ENCODE measurements at places on chromosomes 1 and 21.

DNA sequence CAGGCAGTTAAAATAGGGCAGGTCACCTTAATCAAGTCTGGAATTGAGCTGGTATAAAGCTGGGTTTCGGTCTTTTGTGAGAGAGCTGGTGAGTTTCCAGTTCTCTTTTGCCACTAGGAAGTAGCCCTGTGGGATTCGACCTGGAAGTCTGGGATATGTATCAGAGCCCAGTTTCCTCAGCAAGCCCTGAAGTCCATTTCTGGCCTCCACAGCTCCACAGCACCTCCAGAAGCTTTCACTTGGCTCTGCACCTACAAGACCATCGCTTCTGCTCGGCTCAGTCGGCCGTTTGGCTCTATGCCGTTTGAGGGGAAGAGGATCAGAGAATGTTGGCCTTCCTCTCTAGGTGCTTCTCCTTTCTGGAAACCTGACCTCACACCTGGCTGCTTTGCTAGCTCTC, 148.0 kb downstream of the GALNT2 start:
- DNase-seq: no peak

DNA sequence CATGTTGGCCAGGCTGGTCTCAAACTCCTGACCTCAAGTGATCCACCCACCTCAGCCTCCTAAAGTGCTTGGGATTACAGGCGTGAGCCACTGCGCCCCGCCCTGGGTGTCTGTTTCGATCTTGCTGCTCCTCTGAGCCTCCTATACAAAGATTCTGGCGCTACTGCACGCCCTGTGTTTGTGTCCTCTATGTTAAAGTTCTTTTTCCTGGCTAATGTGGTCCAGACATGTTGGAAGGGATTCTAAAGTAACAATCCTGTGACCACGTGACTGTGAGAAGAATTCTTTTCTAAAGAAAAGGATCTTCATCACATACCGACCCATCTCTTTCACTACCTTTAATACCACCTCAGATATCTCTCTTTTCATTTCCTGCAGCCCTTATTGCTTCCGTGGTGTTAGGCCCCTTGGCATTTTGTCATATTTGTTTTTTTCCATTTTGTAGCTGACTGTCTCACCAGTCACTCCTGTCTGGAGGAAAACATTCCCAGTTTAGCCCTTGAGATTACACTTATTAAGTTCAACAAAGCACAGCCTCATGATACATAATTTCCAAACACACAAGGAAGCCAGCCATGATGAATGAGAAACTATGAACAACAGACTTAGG, 27.2 kb upstream of the ENO1 start:
- peak; percentile 43 for DNase-seq

DNA sequence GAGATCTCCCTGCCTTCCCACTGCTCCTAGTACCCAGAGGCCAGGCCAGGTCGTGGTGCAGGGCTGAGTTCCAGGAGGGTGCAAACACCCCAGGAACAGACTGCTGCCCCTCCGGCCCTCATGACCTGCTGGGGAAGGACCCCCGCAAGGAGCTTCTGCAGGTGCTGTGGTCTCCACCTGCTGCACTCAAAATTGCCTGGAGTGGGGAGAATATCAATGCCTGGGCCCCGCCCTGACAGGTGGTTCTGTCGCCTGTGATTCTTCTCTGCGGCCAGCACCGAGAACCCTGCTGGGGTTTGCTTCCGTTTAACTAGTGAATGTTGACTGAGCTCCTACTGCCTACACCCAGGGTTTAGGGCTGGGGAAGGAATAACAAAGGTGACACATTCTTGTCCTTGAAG, 2.1 kb upstream of the TFF3 start:
- no peak for DNase-seq

DNA sequence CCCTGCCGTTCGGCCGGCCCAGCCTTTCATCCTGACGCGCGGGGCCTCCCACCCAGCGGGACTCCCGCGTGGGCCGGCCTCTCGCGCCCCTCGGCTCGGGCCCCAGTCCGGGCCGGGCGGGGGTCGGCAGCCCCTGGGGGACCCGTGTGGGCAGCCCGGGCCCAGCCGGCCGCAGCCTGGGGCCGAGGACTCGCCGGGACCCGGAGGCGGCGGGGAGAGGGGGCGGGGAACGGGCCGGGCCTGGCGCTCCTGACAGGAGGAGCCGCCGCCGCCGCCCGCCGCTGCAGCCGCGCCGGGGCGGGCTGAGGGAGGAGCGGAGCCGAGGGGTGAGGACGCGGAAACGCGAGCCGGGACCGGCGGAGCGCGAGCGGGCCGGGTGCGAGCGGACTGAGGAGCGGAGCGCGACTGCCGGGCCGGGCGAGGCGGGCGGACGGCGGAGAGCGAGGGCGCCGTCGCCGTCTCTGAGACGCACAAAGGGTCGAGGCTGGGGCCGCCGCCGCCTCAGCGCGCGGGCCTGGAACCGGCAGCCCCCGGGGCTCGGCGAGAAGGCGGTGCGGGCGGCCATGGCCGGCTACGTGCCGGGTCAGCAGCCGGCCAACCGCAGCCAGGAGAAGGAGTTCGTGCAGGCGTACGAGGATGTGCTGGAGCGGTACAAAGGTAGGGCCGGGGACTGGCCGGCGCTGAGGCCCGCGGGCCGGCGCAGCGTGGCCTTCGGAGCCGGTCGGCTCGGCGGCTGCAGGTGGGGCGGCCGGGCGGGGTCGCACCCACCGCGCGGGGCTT, 79.1 kb downstream of the NDUFS5 start:
- DNase-seq: peak; percentile 38

DNA sequence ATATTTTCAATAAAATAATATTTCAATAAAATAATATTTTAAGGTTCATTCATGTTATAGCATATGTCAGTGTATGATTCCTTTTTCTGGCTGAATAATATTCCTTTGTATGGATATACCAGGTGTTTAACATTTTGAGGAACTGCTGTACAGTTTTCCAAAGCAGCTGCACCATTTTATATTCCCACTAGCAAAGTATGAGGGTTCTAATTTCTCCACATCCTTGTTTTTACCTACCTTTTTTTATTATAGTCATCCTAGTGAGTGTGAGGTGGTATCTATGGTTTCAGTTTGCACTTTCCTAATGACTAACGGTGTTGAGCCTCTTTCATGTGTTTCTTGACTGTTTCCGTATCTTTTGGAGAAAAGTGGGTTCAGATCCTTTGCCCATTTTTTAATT, 5.2 kb downstream of the DEGS1 start:
- no peak for DNase-seq

DNA sequence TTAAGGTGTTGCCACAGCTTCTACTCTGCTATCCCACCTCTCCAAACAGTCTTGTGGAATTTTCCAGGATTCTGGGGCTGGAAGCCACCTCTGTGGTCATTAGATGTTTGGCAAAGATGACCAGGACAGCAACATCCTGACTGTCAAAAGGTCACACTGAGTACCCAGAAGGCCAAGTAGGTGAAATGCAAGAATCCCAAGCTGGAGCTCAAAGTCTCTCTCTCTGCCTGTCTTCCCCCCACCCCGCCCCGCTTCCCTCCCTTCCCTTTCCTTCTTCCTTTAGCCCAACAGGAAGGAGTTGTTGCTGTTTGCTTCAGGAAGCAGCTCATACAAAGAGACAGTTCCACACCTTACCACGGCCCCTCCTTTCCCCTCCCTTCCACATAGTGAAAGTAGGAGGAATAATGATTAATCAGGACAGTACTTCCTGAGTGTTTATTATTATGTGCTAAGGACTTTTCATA, 75.6 kb upstream of the SLC2A1 start:
- no peak for DNase-seq

GRCh38 chr1:56938646-56939045, 27.2 kb downstream of the C8B start:
- DNase-seq: no peak

GRCh38 chr1:116770625-116771024, 16.4 kb downstream of the CD2 start:
- no peak for DNase-seq

DNA sequence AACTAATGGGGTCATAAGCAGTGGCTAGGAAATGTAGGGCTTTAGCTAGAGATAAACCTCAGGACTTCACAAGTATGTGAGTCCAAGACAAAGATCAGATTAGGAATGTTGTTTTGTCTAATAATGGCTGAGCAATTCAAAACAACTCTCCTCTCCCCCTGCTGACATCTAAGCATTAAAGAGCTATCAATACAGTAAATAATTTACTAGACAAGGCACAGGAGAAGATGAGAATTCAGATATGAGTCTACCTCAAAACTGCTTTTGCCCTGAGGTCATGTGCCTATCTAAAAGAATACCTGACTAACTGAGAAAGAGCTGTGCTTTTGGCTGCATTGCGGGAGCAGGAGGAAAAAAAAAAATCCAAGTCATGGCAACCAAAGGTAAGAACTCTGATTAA, 86.8 kb downstream of the SPATA17 start:
- peak; percentile 68 for DNase-seq

GRCh38 chr21:14824126-14824525, 240.7 kb downstream of the NRIP1 start:
- DNase-seq: no peak

GRCh38 chr21:39696618-39697017, 48.4 kb upstream of the IGSF5 start:
- DNase-seq: no peak

DNA sequence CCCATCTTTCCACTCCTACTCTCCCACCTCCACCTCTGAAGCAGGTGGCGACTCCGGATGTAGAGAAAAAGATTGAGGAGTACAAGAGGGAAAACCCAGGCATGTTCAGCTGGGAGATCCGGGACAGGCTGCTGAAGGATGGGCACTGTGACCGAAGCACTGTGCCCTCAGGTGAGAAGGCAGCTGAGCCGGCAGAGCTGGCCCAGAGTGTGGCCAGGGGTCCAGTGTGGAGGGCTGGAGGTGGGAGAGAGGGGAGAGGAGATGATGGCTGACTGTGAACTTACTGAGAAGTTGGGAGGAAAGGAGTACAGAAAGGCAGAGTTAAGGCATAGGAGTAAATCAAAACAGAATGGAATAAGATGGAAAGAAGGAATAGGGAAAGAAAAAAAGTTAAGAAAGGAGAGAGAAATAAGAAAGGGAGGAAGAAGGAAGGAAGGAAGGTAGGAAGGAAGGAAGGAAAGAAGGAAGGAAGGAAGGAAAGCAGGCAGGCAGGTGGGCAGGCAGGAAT, 4.5 kb downstream of the PAX7 start:
- no peak for DNase-seq

- no peak for DNase-seq
Observed at GRCh38 chr1:24963099-24963872, 33.2 kb upstream of the RUNX3 start.

- no peak for DNase-seq
Observed at GRCh38 chr1:107286125-107286524, 145.3 kb downstream of the NTNG1 start.

GRCh38 chr1:39574646-39575045, 1.9 kb downstream of the PABPC4 start:
- DNase-seq: no peak

DNA sequence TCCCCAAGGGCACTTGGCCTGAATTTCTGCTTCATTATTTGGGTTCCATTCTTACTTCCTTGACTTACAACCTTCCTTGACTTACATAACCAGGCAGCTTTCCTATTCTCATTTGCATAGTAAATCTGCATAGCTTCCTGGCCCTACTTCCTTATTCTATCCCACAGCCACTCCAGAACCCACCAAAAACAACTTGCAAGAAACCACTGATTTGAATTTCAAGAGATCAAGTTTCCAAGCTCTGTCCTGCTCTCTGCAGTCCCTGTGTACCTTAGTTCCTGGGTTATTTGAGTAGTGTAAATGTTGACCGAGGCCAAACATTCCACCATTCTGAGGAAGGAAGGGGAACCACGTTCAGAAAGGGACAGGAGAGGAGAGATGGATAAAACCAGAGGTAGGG, 603.3 kb downstream of the PTPRC start:
- DNase-seq: no peak

- DNase-seq: no peak
Observed at GRCh38 chr1:54716299-54717047, 812 bp downstream of the TTC4 start.

- no peak for DNase-seq
Observed at GRCh38 chr1:206116873-206117150, 376 bp downstream of the AVPR1B start.

DNA sequence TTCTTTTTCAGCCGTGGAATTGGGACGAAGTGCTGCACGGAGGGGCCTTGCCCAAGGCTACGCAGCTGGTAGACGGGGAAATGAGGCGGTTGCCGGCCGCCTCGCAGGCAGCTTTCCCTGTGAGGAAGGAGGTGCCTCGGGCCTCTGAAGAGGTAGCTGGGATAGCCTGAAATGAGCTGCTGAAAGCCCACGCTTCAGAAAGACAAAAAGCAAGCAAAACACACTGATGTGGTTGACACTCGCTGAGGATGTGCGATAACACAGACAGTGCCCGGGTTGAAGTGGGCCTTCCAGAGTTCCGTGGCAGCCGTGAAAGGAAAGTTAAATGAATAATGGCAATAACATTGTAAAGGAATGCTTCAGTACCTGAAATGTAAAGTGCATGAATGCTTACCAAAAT, 47.2 kb downstream of the S1PR1 start:
- DNase-seq: no peak

- DNase-seq: peak; percentile 40
Observed at GRCh38 chr1:43704838-43705237, 2.5 kb upstream of the ST3GAL3 start.

GRCh38 chr1:8754247-8754650, 63.2 kb downstream of the RERE start:
- no peak for DNase-seq

DNA sequence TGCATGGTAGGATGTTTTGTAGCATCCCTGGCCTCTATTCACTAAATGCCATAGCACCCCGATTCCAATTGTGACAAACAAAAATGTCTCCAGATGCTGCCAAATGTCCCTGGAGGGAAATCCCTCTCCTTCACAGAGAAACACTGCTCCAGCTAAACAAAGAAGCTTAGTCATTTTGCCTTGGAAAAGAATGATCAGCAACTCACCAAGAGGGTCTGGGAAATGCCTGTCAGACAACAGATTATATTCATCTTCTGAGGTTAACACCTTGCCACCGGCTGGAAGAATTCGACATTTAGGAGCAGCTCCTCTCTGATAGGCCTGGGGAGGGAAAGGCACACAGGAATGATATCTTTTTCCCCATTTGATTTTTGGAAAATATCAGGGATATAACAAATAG, 84.4 kb downstream of the NIBAN1 start:
- no peak for DNase-seq

GRCh38 chr1:156118177-156118868, 3.8 kb downstream of the LMNA start:
- no peak for DNase-seq

DNA sequence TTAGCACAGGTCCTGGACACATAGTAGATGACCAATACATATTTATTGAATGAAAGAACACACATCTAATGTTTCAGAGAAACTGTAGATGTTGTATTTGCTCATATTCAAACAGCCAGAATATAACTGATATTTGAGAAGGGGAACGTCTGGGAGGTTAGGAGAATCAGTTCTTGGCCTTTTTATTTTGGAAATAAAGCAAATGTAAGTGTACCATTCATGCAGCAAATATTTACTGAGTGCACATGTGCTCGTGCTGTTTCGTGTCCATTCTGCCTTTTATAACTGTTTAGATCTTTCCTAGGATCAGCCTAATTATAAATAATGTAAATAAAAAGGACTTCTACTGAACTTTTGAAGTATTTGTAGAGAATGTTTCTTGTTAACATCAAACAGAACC, 103.8 kb downstream of the GREM2 start:
- DNase-seq: no peak
